Activated CD4-positive, CD25-positive, alpha-beta regulatory T cell treated with anti-CD3 and anti-CD28 coated beads, Interleukin-2, amount 50 U/mL, for 72 hours (primary cell): ENCODE measurements at places on chromosomes 7 and 10.
A peak's percentile ranks its signal among the peaks of the same experiment; 100 is the strongest.

GRCh38 chr10:76871697-76872295 is 765.8 kb downstream of the KCNMA1 start:
- DNase-seq: no peak

DNA sequence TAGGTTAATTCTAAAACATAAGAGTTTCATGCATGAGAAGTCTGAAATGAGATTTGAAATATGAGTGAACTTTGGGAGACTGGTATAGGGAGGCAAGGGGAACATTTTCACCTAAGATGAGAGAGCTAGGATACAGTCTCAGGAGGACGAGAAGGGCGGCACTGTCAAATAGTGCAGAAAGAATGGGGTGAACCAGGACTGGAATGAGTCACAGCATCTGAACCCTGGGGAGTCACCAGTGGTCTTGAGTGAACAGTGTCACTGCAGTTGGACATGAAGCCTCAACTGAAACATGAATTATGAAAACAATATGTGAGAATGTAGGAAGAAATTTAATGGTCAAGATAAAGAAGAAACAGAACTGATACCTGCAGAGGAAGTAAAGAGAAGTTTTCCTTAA is 33.8 kb downstream of the GNG11 start:
- DNase-seq: no peak

DNA sequence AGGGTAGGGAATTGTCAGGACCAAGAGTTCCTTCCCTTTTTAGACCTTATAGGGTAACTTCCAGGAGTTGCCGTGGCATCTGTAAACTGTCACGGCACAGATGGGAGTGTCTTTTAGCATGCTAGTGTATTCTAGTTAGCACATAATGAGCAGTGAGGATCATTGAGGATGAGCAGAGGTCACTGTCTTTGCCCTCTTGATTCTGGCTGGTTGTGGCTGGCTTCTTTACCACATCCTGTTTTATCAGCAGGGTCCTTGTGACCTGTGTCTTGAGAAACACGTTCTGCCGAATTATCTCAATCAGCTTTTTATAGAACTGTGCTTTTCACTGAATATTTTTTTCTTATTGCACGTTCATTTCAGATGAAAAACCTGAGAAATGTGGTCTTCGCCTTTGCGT is 41.5 kb downstream of the MINPP1 start:
- DNase-seq: no peak

DNA sequence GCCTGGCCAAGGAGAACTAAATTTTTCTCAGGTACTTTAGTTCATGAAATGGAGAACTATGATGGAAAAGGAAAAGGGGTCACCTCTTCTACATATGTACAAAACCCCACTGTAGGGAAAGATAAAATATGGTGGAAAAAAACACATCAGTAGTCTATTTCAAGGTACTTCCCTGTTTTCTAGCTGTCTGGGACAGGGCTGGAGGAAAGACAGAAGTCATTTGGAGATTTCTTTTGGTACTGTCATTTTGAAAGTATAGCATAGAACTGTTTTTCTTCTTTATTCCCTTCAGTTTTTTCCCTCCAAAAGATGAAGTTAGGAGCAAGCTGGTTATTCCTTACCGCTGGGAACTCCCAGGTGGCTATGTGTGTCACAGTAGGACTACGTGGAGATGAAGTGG is 196.1 kb downstream of the DOCK4 start:
- no peak for DNase-seq

GRCh38 chr7:116390363-116390762 is 109.2 kb upstream of the CAV2 start:
- no peak for DNase-seq

GRCh38 chr7:153422291-153423209 is 629.6 kb upstream of the DPP6 start:
- no peak for DNase-seq

- no peak for DNase-seq
These were observed 81.3 kb downstream of the NRCAM start for GRCh38 chr7:108374899-108375298.

DNA sequence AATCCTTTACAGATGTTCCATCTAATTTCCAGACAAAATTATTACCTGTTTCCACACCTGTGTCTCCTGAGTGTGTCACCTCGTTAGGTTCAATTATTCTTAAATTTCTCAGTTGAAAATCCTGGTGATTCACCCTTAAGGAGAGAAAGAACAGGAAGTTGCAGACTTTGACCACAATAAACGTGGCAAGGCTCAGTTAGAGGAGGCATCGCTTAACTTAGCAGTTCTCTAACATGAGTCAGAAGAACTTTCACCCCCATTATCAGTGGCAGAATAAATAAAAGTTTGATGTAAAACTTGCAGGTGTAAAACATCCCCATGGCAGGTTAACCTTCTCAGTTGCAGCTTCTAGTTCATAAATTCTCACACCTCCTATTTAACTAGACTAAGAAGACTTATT is 8.3 kb downstream of the XPNPEP1 start:
- DNase-seq: no peak

GRCh38 chr7:157952841-157953645 is 616.2 kb downstream of the DNAJB6 start:
- DNase-seq: no peak

DNA sequence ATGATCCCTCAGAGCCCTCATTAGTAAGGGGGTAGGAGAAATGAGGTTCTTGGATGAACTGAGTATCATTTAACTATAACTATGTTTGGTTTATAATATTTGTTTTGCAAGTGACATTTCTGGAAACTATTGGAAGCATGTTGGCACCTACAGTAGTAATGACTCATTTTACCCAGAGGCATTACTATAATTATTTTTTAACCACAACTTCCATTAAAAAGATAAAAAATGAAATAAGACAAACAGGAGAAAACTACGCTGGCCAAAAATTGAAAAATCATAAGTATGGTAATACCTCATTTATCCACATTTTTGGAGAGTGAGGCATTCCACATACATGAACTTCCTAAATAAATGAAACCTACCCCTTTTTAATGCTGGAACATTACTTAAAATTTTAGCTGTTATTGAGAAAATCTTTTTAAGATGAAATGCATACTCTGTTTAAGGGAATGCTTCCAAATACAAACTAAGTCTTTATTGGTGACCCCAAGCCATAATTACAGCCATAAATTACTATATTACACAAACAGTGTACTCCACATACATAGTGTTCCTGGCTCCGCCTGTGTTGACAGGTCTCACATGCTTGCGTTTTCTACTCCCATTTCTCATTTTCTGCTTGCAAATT is 84.6 kb upstream of the CAPZA2 start:
- no peak for DNase-seq

DNA sequence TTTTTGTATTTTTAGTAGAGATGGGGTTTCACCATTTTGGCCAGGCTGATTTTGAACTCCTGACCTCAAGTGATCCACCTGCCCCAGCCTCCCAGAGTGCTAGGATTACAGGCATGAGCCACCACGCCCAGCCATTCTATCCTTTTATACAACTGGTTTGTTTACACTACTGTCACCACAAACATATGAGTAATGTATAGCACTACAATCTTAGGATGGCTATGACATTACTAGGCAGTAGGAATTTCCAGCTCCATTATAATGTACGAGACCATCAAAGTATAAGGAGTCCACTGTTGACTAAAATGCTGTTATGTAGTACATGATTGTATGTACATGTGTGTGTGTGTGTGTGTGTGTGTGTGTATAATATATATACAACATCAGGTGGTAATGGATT is 1126.1 kb upstream of the LRRN3 start:
- no peak for DNase-seq

GRCh38 chr10:21969326-21970287 is 33.9 kb downstream of the DNAJC1 start:
- no peak for DNase-seq

GRCh38 chr7:45173596-45174327 is 16.2 kb downstream of the RAMP3 start:
- peak; percentile 13 for DNase-seq

DNA sequence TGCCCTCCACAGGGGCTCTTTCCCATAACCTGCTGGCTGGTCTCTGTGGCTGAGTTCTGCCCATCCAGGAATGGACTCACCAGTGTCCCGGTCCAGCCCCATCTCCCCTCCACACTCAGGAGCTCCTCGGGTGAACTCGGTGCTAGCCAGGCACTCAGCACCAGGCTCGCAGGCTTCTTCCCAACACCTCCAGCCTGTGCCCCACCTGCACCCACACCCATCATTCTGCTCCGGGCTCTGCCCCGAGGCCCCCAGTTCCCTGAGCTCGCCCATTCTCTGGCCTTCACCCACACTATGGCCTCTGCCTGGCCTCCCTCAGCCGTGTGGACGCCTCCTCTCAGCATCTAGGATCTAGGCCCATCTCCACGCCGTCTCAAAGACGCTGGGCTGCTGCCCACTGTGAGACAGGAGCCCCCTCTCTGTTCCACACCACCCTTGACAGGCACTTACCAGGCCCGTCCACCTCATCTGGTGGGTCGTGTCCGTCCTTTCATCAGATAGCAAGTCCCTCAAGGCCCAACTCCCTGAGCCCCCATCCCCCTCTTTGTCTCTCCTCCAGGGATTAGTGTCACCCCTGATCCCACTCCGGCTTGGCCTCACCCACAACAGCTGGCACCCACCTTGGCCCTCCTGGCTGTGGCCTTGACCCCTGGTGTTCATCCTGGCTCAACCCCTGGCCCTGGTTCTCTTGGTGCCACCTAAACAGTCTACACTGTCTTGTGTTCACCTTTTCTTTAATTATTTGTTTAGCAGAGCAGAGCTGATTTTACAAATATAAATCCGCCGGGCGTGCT is 76.0 kb upstream of the FAM20C start:
- DNase-seq: no peak

GRCh38 chr10:94320285-94320914 is 42.3 kb downstream of the NOC3L start:
- peak; percentile 71 for DNase-seq

DNA sequence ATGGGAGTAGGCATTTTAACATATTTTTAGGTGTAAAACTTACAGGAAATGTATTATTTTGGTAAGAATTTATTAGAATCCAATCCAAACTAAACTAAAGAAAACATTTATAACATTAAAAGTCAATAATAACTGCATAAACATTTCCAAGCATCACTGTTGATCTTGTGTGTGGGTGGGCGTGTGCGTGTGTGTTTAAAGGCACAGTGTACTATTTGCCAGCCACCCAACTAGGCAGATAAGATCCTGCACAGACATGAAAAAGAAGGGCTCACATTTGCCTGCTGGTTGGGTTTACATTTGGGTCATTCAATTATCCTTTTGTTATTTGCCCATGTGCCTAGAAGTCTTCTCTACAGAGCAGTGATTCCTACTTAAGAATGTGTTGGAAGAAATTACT is 31.0 kb upstream of the WNT16 start:
- DNase-seq: no peak

DNA sequence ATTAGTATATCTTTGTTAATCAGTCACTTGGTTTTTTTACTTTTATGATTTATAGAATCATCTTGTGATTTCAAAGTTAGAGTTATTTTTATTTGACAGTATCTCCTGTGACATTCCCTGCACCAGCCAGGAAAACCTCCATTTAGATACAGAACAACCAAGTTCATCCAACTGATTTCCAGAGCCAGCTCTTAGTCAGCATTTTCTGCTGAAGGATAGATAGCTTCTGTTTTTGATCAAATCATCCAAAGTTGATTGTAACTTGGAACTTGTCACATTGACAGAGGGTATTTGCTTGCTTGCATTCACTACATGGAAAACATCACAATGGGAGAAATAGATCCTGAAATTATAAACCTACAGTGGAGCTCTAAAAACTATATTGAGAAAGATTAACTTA is 122.6 kb downstream of the PON1 start:
- no peak for DNase-seq

DNA sequence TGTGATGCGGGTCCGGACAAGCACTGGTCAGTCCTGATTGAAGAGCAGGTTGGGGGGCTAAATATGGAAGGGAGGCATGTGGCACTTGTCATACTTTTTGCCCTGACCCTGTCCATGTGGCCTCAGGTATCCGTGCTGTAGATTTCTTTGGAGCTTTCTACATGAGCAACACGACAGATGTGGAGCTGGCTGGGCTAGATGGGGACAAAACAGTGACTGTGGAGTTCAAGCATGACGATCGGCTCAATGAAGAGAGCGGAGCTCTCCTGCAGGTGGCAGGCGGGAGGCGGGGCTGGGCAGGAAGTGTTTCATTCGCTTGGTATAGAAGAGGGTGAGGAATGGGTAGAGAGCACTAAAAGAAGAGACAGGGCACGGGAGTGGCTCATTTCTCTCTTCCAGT is 13.0 kb upstream of the CHCHD1 start:
- DNase-seq: no peak

DNA sequence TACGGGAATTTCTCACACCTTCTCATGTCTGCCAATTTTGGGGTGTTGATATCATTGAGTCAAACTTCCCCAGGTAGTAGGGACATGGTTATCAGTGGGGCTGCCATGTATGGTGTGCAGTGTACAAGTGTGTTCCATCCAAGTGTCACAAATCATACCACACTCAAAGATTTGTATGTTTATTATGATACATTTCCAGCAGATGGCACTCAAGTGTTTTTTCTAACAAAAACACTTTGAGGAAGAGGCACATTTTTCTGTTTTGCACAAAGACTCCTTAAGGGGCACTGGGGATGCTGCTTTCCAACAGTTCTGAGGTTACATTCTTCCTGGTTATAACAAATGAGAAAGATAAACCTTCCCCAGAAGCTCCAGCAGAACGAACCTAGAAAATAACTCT is 414.5 kb downstream of the REEP3 start:
- no peak for DNase-seq

DNA sequence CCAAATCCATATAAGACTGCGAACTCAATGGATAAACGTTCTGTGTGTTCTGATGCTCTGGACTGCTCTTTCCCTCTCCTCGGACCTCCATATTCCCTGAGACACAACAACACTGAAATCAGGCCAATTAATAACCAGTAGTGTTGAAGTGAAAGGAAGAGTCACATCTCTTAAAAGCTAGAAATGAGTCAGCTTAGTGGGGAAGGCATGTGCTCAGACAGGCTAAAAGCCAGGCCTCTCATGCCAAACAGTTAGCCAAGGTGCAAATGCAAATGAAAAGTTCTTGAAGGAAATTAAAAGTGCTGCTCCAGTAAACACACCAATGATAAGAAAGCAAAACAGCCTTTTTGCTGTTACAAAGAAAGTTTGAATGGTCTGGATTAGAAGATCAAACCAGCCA is 29.3 kb downstream of the TNS3 start:
- no peak for DNase-seq

GRCh38 chr10:89377705-89378637 is at the start of gene IFIT1B:
IFIT1B (plus strand) TSS chr10:89378056; CDS start chr10:89378136, 80 bp downstream.
- no peak for DNase-seq

- DNase-seq: no peak
These were observed 17.9 kb downstream of the RPP30 start for GRCh38 chr10:90889636-90890035.

GRCh38 chr10:124160176-124160575 is 66.8 kb upstream of the CHST15 start:
- DNase-seq: no peak
